Transverse colon (tissue), 4 donors: ENCODE measurements at places on chromosomes 6 and 20. TPM values are rescaled to one million over a fixed set of nuclear protein-coding genes. Genes with fewer than 3 reads are reported as not detected.

DNA sequence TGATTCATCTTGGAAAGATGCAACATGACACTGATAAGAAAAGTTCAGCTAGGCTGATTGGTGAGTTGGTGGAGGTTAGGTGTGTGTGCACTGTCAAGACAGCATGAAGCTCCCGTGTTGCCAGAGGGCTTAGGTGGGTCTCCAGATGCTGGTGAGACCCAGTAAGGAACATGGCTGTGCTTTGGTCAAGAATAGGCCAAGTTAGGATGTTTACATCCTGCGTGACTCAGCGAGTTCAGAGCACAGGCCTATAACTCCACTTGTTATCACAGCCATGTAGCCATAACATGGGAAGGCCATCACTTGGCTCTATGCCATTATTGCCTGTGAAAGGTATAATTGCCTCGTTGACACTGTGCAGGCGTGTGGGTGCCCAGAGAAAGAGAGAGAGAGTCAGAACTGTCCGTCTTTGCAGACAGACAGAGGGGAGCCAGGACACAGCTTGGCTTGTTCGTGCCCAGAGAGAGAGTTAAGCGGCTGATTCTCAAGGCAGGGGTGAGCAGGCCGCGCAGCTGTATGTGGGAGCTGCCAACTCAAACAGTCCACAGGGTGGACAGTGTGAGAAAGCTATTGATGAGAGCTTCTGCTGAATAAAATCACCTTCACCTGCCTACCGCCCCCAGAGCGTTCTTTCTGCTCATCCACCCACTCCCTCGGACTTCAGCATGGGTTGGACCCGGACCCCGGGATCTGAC, 43.5 kb downstream of the OR2B6 start:
- DNase-seq: no peak
- no peak overlapping the region for H3K4me3 ChIP-seq
- peaks cover 14% of the 10 kb centered on the region for H3K4me1 ChIP-seq
- H3K27ac ChIP-seq: no peak overlapping the region
- no peaks in the 10 kb centered on the region for H3K36me3 ChIP-seq

DNA sequence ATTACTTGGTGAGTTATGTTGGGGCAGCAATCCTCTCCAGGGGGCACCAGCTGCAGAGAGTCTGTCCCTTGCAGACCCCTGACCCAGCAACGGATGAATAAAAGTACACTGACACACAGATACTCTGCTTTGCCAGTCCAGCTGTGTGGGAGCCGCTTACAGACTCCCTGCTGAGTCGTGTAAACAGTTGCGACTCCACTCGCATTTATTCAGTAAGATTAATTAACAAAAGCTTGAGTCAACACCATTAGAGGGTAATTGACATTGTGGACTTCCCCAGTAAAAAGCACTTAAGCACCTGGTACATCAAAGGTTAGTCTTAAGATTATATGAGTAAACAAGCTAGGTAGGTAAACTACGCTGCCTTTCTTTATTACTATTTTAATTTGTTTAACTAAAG, 92.0 kb upstream of the TMEM181 start:
- no peaks in the 10 kb centered on the region for H3K27me3 ChIP-seq
- no peak overlapping the region for H3K4me3 ChIP-seq
- no peak for DNase-seq

GRCh38 chr20:46132705-46133120, 14.6 kb downstream of the CD40 start:
- H3K27ac ChIP-seq: no peak overlapping the region
- DNase-seq: peak; percentile 63
- H3K36me3 ChIP-seq: no peaks in the 10 kb centered on the region
- H3K4me1 ChIP-seq: no peaks in the 10 kb centered on the region

GRCh38 chr6:156068881-156069280, 613.2 kb upstream of the NOX3 start:
- H3K4me3 ChIP-seq: no peak overlapping the region
- H3K4me1 ChIP-seq: no peaks in the 10 kb centered on the region
- no peaks in the 10 kb centered on the region for H3K36me3 ChIP-seq
- DNase-seq: no peak
- no peak overlapping the region for H3K27ac ChIP-seq

GRCh38 chr6:88072462-88072861, 24.8 kb downstream of the SPACA1 start:
- peaks cover 3% of the 10 kb centered on the region for H3K27me3 ChIP-seq
- H3K27ac ChIP-seq: no peak overlapping the region
- H3K4me3 ChIP-seq: no peak overlapping the region
- H3K36me3 ChIP-seq: no peaks in the 10 kb centered on the region

DNA sequence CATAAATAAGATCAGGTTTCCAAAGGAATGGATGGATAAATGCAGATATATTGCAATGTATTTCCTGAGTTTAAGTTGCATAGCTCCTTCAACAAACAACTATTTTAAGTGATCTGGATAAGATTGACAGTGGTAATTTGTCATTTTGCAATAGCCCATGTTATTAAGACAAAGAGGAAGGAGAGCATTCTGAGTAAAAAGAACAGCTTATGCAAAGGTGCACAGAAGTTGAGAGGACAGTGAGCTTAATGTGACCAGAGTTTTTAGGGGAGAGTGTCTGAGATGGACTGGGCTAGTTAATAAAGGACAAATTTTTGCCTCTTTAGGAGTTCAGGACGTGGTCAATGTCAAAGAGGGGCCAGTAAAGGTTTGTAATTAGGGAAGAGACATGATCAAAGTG, 48.8 kb upstream of the FBXO30 start:
- H3K36me3 ChIP-seq: no peaks in the 10 kb centered on the region
- no peak overlapping the region for H3K27ac ChIP-seq
- no peaks in the 10 kb centered on the region for H3K4me1 ChIP-seq
- H3K4me3 ChIP-seq: no peak overlapping the region

DNA sequence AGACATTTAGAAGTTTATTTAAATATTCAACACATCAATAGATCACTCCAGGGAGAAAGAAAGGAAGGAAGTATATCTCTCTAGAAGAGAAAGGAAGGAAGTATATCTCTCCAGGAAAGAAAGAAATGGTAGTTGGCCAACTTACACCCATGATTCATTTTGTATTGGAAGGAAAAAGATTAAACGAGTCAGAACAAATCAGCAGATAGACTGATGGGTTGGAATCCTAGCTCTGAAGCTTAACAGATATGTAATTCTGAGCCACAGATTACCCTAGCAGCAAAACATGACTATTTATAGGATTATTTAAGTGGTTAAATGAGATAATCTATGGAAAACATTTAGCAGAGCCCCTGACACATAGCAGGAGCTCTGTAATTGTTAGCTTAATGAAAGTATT, 27.1 kb downstream of the COL12A1 start:
- H3K27me3 ChIP-seq: no peaks in the 10 kb centered on the region
- DNase-seq: no peak
- H3K4me3 ChIP-seq: no peak overlapping the region

DNA sequence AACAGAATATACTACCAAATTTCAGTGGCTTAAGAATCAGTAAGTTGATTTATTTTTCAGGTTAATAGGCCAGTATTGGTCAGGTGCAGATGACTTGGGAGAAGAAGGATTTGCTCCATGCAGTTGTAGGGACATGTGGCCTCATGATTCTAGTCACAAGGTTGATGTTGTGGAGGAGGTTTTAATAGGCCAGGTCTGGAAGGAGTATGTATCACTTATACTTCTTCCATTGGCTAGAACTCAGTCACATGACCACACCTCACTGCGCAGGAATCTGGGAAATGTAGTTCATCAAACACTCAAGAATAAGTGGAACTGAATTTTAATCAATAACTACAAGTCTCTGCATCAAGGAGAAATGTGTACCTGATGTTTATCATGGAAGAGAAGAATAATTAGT, 281.5 kb upstream of the QKI start:
- H3K4me3 ChIP-seq: no peak overlapping the region
- no peak overlapping the region for H3K27ac ChIP-seq
- no peaks in the 10 kb centered on the region for H3K4me1 ChIP-seq
- no peaks in the 10 kb centered on the region for H3K36me3 ChIP-seq
- no peak for DNase-seq
- no peaks in the 10 kb centered on the region for H3K27me3 ChIP-seq

DNA sequence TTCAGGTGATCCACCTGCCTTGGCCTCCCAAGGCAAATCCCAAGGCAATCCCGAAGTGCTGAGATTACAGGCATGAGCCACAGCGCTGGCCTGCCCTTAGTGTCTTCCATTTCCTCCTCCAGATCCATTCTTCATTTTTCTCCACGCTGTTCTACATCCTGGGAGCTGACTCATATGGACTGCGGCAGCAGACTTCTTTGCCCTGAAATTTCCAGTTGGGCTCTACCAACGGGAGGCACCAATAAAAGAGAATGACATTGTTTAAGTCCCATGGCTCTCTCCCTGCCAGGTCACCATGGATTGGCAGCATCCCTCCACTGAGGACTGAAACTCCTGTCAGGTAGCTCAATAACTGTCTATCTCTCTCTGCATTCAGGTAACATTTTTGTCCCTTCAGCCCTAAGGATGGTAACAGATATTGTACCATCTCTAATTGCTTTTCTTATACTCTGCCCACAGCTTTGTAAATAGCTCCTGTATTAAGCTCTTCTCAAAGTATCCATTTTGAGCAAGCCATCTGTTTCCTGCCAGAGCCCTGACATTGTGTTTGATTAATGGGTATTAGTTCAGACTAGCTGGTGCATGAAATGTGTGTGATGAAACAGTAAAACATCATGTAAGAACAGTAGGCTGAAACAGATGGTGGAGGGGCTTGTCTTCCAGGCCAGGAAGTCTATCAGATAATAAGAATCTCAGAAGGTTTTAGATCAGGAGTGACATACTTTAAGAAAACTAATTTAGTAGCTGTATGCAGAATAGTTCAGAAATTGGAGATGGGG, 3.6 kb downstream of the TBCC start:
- H3K27me3 ChIP-seq: no peaks in the 10 kb centered on the region
- H3K27ac ChIP-seq: no peak overlapping the region
- no peak for DNase-seq

- peaks cover 5% of the 10 kb centered on the region for H3K4me1 ChIP-seq
- H3K36me3 ChIP-seq: no peaks in the 10 kb centered on the region
- no peak overlapping the region for H3K4me3 ChIP-seq
Measured at GRCh38 chr20:19802492-19803158, 44.6 kb downstream of the RIN2 start.

- no peaks in the 10 kb centered on the region for H3K27me3 ChIP-seq
- no peak for DNase-seq
- no peaks in the 10 kb centered on the region for H3K36me3 ChIP-seq
- H3K27ac ChIP-seq: peak overlapping the region; percentile 66
Measured at GRCh38 chr6:73704260-73704659, 8.3 kb downstream of the CD109 start.

- no peak overlapping the region for H3K4me3 ChIP-seq
- no peak overlapping the region for H3K27ac ChIP-seq
- no peak for DNase-seq
- H3K4me1 ChIP-seq: peaks cover 6% of the 10 kb centered on the region
- no peaks in the 10 kb centered on the region for H3K27me3 ChIP-seq
- peaks cover 21% of the 10 kb centered on the region for H3K36me3 ChIP-seq
Measured at GRCh38 chr6:143505111-143505510, 6.4 kb downstream of the FUCA2 start.

DNA sequence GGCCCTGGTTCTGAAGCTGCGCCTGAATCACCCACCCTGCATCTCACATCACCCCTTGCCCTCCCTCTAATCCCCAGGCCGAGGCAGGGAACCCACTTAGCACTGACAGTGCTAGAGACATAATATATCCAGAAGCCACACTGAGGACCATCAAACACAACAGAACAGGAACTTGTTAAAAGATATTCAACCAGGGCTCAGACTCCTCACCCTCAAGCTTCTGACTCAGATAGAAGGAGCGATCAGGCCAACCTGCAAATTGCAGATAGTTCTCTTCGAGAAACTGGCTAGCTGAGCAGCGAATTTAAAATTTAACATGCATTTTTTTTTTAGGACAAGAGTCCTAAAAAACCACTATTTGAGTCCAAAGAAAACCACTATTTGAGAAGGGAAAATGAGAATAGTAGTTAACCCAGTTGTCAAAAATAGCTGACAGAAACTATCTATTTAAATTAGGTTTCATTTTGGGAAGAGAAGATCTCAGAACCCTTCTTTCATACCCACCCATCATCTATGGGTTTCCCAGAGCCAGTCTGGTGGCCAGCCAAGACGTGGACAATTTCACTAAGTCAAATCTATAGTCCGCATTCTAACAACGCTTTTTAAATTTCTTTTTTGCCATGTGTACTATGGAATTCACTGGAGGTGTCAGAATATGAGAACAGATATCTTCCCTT, 95.6 kb downstream of the OPRM1 start:
- H3K36me3 ChIP-seq: no peaks in the 10 kb centered on the region
- H3K27ac ChIP-seq: no peak overlapping the region
- H3K4me3 ChIP-seq: no peak overlapping the region
- H3K4me1 ChIP-seq: no peaks in the 10 kb centered on the region
- DNase-seq: no peak

GRCh38 chr6:72061286-72061685, 174.9 kb downstream of the RIMS1 start:
- DNase-seq: no peak
- H3K4me1 ChIP-seq: no peaks in the 10 kb centered on the region
- H3K4me3 ChIP-seq: no peak overlapping the region
- H3K36me3 ChIP-seq: no peaks in the 10 kb centered on the region

DNA sequence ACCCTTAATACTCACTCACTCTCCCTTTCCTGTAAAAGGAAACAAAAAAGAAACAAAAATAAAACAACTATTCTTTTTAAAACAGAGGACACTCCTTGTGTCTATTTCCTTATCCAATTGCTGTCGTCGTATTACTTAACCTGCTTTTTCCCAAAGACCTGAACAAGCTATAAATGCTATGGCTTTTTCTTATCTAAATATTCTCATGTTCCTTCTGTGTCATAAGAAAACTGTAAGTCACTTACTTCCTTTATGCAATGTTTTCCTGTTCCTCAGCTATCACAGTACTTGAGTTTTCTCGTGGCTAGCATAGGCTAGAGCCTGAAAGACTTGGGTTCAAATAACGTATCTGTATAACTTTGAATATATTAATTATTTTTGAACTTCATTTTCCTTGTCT, 99.2 kb downstream of the IRAK1BP1 start:
- H3K4me3 ChIP-seq: no peak overlapping the region
- H3K27me3 ChIP-seq: no peaks in the 10 kb centered on the region
- no peak for DNase-seq
- no peak overlapping the region for H3K27ac ChIP-seq

GRCh38 chr6:164007881-164008280, 593.4 kb downstream of the QKI start:
- no peak for DNase-seq
- H3K27ac ChIP-seq: no peak overlapping the region
- no peaks in the 10 kb centered on the region for H3K4me1 ChIP-seq
- no peaks in the 10 kb centered on the region for H3K27me3 ChIP-seq
- no peak overlapping the region for H3K4me3 ChIP-seq
- H3K36me3 ChIP-seq: no peaks in the 10 kb centered on the region

DNA sequence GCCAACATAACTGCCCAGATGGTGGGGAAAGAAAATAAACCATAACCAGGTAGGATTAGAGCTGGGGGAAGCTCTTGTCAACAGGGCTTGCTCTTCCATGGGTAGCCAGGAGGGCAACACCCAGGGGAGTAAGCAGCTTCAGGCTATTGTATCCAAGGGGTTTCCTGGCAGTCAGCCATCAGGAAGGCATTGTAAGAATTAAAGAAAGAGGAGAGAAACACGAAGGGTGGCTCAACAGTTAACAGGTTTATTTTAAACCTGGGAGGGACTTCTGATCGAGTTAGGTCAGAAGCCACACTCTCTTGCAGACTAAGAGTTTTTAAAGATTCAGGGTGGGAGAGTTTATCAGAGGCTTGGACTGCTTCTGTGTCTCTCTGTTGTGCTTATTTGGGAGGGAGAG, 114.2 kb downstream of the QRSL1 start:
- H3K27me3 ChIP-seq: no peaks in the 10 kb centered on the region
- H3K27ac ChIP-seq: peak overlapping the region; percentile 80
- H3K4me3 ChIP-seq: no peak overlapping the region
- DNase-seq: no peak
- no peaks in the 10 kb centered on the region for H3K4me1 ChIP-seq
- H3K36me3 ChIP-seq: no peaks in the 10 kb centered on the region

The PXDC1 gene
- total RNA-seq: 85.4 TPM

The INSM1 gene
- 0.95 TPM for total RNA-seq
